ENCODE measurements at places on chromosomes 5 and 9.

GRCh38 chr9:125472926-125473701 is 211.5 kb downstream of the GAPVD1 start:
- no peak for DNase-seq

DNA sequence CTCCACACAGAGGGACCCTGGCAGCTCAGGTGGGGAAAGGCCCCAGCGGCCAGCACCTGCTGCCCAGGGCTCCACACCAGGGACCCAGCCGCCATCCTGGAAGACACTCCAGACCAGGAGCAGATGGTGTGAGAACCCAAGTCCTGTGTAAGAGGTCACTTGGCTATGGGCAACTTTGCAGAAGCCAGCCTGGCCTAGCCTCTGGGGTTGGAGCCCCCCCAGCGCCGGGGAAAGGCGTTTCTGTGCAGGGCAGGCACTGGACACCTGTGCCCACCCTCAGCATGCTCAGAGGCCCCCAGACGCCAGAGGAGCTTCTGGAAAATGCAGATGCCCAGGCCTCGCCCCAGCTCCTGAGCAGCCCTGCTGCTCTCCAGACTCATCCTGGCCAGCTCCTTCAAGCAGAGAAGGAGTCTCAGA is 34.0 kb downstream of the RASGEF1C start:
- no peak for DNase-seq

- no peak for DNase-seq
These were observed 316.4 kb upstream of the TUSC1 start for GRCh38 chr9:25994605-25995004.

DNA sequence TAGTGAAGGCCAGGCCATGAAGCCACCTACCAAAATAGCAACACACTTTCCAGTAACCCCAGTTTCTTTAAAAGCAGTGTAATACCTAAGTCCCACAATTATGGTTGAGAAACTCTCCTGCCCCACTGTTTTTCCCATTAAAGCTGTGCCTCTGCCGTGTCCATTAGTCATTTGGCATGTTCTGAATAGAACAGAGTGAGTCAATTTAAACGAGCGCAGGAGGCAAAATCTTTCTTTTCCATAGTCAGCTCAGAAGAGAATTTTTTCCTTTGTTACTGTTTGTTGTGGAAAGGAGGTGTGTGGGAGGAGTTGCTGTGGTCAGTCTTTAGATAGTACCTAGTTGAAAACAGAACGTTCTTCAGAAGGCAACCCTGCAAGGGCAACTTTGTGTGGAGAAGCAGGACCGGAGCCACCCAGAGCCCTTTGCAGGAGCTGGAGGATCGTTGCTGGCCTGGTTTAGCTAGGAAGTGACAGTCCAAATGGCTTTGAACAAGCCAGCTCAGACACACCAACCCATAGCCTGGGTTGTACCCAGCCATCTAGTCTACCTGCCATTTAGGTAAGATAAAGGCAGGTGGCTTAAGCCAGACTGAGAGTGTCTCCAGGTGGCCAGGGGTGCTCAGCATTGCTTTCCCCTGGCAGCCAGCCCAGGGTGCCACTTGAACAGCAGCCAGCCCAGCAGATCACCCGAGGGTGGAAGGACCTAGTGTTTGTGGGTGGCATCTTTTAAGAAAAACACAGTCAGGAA is 30.4 kb downstream of the GADD45G start:
- peak; percentile 84 for DNase-seq

DNA sequence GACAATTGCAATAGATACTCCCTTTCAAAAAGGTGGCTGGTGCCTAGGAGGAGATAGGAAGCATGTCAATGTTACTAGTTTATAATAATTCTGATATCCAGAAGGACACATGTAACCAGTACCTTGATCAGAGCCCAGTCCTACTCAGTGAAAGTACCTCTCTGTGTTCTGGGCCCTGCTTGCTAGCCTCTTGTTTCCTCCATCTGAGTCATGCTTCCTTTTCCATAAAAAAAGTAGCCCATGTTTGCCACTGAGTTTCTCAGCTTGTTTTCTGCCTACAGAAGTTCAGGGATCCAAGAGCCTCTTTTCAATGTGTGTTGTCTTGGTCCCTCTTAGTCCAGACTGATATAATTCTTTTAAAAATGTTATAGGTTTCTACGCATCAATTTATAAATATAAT is 149.0 kb downstream of the SSBP2 start:
- no peak for DNase-seq

DNA sequence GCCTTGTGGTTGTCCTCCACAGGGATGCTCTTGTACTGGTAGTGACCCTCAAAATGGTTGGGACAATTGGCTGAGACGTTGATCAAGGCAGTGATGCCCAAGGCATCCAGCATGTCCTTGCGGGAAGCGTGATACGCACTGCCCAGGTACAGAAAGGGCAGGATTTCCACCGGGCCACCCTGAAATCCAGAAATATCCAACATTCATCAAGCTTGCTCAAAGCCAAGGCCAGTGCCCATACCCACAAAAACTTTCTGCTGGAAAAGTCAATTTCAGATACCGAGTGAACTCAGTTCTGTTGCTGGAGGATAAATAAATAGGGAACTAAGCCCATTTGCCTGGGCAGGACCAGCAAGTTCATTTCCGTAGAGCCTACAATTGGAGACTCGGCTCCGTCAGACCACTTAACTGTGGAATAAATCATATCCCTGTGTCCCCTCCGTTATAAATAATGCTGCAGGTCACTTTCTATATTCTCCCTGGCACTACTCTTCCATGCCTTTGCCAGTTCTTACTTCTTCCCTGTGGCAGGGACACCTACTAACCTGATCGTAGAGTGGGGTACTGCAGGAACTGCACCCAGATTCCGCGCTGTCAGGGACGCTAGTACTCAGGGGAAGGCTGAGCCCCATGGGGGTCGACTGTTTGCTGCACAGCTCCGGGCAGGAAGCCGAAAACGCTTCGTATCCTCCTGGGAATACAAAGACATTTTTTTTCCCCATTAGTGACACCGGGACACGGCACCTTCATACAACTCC is 1.2 kb downstream of the DUSP1 start:
- DNase-seq: no peak

All from upper lobe of right lung (tissue), 1 donor.